ENCODE measurements at places on chromosomes 11 and 22.

- no peak for DNase-seq
Observed at GRCh38 chr11:6633422-6634408, 14.5 kb upstream of the TPP1 start.

DNA sequence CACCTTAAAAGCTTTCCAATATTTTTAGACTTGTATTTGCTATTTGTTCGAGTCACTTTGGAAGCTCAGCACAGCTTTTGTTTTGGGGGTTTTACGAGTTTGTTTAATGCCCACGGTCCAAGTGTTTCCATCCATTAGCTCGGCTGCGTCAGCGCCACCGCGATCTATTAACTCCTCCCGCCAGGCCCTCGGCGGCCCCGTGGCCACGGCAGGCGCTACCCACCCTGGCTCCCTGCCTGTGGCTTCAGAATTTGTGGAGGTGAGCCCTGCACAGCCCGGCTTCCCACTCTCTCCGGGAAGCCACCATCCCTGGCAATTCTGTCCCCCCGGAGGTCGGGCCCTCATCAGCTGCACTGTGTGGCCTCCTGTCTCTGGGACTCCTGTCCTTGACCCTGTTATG, 648.5 kb downstream of the BRD1 start:
- no peak for DNase-seq

- no peak for DNase-seq
Observed at GRCh38 chr22:43031617-43032016, 16.7 kb upstream of the PACSIN2 start.

DNA sequence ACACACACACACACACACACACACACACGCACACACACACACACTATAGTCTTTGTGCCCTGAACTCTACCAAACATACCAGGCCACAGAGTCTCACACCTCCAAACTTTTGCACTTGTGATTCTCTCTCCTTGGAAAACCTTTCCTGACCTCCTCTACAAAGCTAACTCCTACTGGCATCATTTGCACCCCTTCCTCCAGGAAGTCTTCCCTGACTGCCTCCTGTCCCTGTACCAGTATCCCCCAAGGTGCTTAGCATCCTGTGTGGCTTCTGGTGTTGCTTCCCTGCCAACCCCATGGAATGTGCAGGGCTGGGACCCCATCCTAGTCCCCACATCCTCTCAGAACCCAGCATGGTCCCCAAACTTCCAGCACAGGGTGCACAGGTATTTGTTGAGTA, 8.9 kb downstream of the TPST2 start:
- DNase-seq, result no peak

DNA sequence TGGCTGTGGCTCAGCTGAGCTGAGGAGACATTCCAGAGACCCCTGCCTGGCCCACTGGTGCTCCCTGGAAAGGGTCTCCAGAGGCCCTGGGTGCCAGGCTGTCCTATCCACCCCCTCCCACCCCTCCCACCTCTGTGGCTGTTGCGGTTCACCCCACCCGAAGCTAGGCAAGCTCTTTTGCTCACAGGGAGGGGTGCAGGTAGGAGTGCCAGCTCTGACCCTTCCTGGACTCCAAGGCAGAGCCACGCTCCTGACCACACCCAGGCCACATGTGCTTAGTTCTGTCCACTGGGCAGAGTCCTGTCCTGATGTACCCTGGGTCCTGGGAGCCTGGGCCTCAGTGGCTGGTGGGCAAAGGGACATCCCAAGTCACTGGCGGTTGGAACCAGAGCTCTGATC, 16.4 kb downstream of the IL17REL start:
- no peak for DNase-seq
